ENCODE measurements at places on chromosomes 7 and 10.
A peak's percentile ranks its signal among the peaks of the same experiment; 100 is the strongest.

DNA sequence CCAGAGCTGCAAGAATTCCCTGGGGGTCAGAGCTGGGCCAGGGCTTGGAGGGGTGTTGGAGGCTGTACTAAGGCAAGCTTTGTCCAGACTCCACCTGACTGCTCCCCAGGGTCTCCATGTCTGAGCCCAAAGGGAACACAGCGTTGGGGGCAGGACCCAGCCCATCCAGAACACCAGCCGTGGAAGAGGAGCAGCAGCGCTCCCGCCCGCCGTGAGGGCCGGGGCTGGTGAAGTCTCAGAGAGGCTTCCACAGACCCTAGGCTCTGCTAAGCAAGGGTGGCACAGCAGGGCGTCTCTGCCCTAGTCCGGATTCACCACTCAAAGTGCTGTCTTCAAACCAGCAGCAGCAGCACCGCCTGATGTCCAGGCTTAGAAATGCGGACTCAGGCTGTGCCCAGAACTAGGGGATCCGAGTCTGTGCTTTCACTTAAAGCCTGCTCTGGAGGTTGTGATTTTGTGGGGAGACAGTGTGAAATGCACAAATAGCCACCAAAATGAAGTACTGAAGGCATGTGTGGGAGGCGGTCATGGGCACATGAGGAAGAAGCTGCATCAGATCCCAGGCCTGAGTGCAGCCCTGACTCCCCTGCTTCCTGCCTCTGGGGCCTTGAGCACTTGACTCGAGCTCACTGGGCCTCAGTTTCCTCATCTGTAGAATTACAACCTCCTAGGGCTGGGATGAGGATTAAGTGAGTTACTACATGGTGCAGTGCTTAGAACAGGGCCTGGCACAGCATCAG lies 16.6 kb upstream of the AQP1 start:
- DNase-seq, result no peak

GRCh38 chr7:55343860-55344606 lies 21.1 kb upstream of the LANCL2 start:
- no peak for DNase-seq

DNA sequence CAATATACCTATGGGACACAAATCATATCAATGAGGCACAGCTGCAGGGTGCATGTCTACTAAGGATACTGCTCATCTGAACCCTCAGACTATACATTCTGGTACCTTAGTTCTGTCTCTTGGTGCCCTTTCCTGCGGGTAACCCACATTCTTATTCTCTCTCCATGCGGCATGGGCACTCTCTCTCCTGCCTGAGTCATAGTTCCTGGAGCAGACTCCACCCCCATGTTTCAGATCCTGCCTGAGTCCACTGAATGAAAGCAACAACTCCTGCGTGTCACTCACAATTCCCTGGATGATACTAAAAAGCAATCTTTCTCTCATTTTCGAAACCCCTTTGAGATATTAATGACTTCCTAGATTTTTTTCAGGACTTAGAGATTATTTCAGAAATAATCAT lies 653.1 kb upstream of the C7orf33 start:
- DNase-seq, result no peak

DNA sequence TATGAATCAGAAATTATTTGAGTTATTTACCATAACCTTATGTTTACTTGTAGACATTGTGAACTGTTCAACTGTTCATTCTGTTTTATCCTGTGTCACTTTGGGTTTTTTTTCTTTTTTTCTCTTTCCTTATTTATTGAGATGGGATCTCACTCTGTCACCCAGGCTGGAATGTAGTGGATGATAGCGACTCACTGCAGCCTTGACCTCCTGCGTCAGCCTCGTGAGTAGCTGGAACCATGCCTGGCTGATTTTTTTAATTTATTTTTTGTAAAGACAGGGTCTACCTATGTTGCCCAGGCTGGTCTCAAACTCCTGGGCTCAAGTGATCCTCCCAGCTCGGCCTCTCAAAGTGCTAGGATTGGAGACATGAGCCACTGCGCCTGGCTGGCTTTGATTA lies 97.1 kb downstream of the CSTF2T start:
- DNase-seq, result no peak

GRCh38 chr7:134625550-134625949 lies 21.1 kb upstream of the BPGM start:
- no peak for DNase-seq

DNA sequence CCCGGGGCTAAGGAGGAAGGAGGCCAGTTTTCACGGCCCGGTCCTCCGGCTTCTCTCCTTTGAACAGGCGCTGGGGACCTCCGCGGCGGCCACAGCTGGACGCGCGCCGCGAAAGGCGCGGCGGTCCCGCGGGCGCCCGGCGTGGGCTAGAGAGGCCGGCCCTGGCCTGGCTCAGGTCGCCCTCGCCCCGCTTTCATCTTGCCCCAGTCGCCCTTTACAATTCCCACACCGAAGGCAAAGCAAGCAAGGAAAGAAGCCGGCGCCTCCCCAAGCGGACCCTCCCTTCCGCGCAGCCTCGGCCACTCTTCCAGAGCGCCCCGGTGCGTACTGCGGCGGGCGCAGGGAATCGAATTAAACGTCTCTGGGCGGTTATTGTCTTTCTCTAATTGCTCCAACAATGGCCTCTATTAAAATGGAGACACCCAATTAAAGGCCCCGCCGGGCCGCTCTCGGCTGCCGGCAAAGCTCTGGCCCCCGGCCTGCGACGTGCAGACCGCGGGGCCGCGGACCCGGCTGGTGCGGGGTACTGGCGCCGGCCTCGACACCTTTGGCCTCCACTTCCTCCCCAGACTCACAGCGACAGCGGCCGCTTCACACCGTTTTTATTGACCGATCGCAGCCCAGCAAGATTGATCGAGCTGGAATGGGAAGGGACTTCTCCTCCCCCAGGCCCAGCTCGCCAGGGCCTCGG lies 4.5 kb upstream of the GATA3 start:
- DNase-seq, result no peak

DNA sequence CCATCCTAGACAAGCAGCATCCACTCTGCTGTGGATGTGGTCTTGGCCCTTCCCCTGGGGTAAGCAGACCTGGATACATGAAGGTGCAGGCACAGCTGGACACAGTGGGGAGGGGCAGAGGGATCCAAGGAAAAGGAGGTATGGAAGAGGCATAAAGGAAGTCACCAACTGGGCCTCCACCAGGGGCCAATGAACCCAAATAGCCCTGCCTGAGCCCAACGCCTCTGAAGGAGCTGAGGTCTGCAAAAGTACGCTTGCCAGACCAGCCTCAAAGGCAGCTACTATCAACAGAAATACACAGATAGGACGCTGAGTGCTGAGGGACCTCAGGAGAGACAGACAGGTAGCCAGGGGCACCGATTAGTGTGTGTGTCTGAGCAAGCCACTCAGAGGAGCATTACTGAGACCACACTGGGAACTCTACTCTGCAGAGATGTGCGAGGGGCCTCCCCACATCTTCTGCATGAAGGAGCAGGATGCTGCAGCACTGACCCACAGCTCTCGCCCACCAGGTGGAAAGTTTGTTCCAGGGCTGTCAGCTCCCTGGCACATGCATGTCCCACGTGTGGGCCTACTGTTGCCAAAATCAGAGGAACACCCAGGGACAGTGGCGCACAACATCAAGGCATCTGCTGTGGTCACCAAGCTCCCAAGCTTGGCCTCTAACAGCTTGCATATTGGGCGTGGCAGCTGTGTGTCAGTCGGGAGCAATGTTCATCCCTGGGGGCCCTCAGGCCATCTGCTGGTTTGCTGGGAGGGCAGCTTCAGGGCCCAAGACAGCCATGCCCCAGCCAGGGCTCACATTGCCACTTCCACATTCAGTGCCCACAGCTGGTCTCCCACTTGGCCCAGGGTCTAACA lies 40.0 kb downstream of the MKI67 start:
- DNase-seq, result no peak

- DNase-seq, result no peak
Observed at GRCh38 chr7:121433775-121434174, 37.7 kb upstream of the FAM3C start.

DNA sequence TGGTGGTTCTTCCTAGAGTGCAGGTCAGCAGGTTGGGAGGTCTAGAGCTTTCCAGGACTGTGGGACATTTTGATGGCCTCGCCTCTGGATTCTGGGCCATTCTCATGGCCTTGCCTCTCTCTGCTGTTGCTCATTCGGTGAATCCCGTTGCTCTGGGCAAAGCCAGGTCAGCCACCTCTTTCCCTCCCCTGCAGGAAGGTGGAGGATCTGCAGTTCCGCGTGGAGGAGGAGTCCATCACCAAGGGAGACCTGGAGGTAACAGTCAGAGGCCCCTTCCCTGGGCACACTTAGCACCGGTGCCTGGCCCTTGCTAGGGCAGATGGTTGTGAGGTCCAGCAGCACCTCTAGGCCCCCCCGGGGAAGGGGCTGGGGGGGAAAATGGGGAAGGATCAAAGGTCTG lies 74.9 kb downstream of the CLIP2 start:
- no peak for DNase-seq

- DNase-seq, result peak; percentile 97
Observed at GRCh38 chr7:138161600-138162081, 85.4 kb downstream of the AKR1D1 start.

- no peak for DNase-seq
Observed at GRCh38 chr7:83270407-83270806, 107.7 kb upstream of the PCLO start.

DNA sequence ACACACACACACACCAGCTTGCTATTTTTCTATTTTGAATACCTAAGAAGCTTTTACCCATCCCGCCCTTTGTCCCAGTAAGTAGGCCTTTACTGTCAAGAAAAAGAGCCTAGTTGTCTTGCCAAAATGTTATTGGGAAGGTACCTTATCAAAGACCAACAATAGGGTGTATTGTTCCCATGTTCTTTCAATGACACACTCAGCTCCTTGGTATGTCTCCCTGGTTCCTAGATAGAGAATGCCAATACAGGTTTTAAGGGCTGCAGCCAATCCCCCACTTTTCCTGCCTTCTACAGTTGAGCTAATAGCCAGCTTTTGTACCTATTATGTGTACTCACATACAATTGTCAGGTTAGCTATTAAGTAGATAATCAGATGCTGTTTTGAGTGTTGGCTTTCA lies 92.0 kb upstream of the LRRTM3 start:
- DNase-seq, result no peak

GRCh38 chr10:79061441-79062315 lies 7.1 kb upstream of the ZMIZ1 start:
- no peak for DNase-seq

- DNase-seq, result no peak
Observed at GRCh38 chr10:89478085-89478738, 57.2 kb downstream of the SLC16A12 start.

DNA sequence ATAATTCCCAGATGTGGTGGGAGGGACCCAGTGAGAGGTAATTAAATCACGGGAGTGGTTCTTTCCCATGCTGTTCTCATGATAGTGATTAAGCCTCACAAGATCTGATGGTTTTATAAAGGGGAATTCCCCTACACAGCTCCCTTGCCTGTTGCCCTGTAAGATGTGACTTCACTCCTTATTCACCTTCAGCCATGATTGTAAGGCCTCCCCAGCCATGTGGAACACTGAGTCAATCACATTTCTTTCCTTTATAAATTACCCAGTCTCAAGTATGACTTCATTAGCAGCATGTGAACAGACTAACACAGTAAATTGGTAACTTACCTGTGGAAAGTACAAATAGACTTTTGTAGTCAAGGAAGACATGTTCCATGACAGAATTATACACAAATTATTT lies 55.2 kb downstream of the ZNF716 start:
- no peak for DNase-seq

DNA sequence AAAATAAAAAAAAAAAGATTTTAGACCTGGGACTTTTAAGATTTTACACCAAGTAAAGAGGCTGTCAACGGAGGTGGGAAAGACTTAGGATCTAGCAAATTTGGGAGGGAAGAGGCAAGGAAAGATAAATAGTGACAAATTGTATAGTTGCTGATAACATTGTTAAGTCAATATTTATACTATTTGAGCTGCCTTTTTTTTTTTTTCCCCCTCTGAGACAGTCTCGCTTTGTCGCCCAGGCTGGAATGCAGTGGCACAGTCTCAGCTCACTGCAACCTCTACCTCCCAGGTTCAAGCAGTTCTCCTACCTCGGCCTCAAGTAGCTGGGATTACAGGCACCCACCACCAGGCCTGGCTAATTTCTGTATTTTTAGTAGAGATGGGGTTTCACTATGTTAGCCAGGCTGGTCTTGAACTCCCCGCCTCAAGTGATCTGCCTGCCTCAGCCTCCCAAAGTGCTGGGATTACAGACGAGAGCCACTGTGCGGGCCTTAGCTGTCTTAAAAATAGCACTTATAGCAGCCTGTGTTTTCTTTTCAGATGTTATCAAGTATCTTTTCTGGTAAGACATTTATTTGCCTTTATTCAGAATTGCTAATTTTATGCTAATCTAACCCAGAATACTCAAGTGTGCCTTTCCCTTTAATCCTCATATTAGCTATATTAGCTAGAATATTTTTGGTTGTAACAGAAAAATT lies 94.5 kb downstream of the MMRN2 start:
- DNase-seq, result peak; percentile 5
